Upper lobe of right lung (tissue), 1 donor: ENCODE measurements at places on chromosomes 1 and 21. TPM values are rescaled to one million over a fixed set of nuclear protein-coding genes. Genes with fewer than 3 reads are reported as not detected.

- H3K4me1 ChIP-seq, result no peaks in the 10 kb centered on the region
- H3K36me3 ChIP-seq, result no peaks in the 10 kb centered on the region
- no peaks in the 10 kb centered on the region for H3K27me3 ChIP-seq
These were observed 588.1 kb downstream of the KIF26B start for GRCh38 chr1:245742896-245743295.

DNA sequence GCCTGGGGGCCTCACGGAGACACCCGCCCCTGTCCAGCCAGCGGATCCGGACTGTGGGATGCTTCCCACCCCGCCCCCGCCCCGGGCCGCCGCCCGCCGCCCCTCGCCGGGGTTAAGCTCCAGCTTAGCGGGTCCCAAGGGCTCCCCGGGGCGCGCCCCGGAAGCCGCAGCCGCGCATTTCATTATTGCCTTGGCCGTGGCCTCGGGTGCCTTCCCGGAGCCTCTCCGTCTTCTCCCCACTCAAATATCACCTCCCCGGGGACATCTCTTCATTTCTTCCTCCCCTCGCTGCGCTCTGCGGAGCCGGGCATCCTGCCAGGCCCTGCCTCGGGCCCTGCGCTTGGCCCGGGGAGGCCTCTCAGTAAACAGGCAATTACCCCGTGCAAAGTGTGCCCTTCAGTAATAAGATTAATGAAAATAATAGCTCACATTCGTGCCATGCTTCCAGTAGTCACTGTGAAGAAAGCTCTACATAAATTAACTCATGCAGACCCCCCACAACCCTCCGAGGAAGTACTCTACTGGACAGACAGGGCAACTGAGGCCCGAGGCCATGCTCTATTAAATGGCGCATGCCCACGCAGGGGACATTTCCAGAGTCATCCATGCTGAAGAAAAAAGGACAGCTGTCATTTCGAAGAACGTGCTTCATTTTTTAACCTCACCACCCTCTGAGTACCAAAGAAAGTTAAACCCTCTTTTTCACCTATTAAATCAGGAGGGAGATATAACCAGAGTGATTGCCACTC lies 49.9 kb upstream of the LAPTM5 start:
- H3K4me1 ChIP-seq, result peaks cover 16% of the 10 kb centered on the region
- H3K4me3 ChIP-seq, result no peak overlapping the region
- H3K27ac ChIP-seq, result no peak overlapping the region
- peak; percentile 64 for DNase-seq

DNA sequence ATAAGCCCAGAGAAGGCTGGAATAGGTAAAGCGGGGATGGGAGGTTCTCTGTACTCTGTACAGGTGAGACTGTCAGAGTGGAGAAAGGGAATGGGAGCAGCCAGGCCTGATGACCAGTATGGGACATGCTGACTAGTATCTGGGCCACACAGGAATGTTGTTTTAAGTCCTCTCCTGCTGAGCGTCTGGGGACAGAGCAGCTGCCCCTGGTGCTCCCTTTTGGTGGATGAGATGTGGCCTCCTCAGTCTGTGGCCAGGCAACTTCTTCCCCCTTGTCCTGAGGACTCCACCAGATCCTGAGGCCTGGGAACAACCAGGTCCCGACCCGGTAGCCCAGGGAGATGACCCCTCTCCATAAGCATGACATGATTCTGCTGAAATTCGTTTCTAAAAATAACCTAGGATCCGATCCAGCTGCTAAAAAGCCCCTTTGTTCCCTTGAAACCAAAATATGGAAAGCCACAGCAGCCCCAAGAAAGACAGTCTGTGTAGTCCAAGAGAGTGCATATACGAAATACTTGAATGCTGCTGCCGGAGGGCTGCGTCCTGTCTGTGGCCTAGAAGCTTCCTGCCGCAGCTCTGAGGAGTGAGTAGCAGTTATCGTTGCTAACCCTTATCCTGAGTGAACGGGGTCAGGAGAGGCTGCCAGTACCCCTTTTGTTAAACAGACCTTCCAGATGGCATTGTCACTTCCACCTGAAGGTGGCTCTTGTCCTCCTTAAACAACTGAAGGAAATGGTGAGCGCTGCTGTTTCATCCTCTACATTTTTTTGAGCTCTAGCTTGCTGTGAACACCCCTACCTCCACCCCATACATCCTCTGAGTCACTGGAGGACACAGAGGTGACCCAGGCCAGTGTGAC lies 47.1 kb downstream of the ATP2B4 start:
- no peaks in the 10 kb centered on the region for H3K36me3 ChIP-seq
- H3K27me3 ChIP-seq, result no peaks in the 10 kb centered on the region
- no peak for DNase-seq
- peaks cover 57% of the 10 kb centered on the region for H3K4me1 ChIP-seq
- no peak overlapping the region for H3K4me3 ChIP-seq

DNA sequence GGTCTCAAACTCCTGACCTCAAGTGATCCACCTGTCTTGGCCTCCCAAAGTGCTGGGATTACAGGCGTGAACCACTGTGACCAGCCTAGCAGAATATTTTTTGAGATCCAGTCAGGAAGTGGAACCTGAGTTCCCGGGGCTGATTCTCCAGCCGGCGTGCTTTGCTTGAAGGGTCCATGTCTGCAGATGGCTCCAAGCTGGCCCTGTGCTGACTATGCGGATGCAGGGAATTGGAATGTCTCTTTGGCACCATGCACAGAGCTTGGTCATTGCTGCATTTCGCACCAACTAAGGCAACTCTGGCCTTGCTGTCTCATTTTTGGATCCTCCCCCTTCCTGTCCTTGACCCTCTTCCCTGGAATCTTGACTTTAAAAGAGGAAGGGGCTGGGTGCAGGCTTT lies 28.1 kb downstream of the ARHGEF10L start:
- no peak overlapping the region for H3K4me3 ChIP-seq
- H3K4me1 ChIP-seq, result peaks cover 42% of the 10 kb centered on the region

- H3K27ac ChIP-seq, result no peak overlapping the region
- H3K4me1 ChIP-seq, result peaks cover 5% of the 10 kb centered on the region
- H3K4me3 ChIP-seq, result no peak overlapping the region
- no peaks in the 10 kb centered on the region for H3K36me3 ChIP-seq
- no peak for DNase-seq
- H3K27me3 ChIP-seq, result no peaks in the 10 kb centered on the region
These were observed 15.6 kb downstream of the RUNX3 start for GRCh38 chr1:24914226-24915069.

GRCh38 chr1:35797380-35797779 lies 10.4 kb upstream of the AGO4 start:
- H3K4me3 ChIP-seq, result no peak overlapping the region
- H3K27me3 ChIP-seq, result no peaks in the 10 kb centered on the region
- no peak for DNase-seq
- H3K36me3 ChIP-seq, result no peaks in the 10 kb centered on the region

KRTAP21-2 gene
- not detected for total RNA-seq

LCE1C gene
- total RNA-seq, result not detected

RCC1 gene
- 27.9 TPM for total RNA-seq
